ENCODE measurements at places on chromosomes 12 and 14. TPM values are rescaled to one million over a fixed set of nuclear protein-coding genes. Genes with fewer than 3 reads are reported as not detected.

The CABP1 gene
- 0.71 TPM for total RNA-seq

The MNAT1 gene
- total RNA-seq, result 65.0 TPM

The OR6C2 gene
- total RNA-seq, result not detected

The CCNK gene
- 18.7 TPM for total RNA-seq

- H3K27ac ChIP-seq, result no peak overlapping the region
- no peaks in the 10 kb centered on the region for H3K27me3 ChIP-seq
- no peak overlapping the region for H3K4me3 ChIP-seq
- no peaks in the 10 kb centered on the region for H3K4me1 ChIP-seq
- no peak for DNase-seq
These were observed 117.7 kb downstream of the ADCK1 start for GRCh38 chr14:77917491-77918201.

DNA sequence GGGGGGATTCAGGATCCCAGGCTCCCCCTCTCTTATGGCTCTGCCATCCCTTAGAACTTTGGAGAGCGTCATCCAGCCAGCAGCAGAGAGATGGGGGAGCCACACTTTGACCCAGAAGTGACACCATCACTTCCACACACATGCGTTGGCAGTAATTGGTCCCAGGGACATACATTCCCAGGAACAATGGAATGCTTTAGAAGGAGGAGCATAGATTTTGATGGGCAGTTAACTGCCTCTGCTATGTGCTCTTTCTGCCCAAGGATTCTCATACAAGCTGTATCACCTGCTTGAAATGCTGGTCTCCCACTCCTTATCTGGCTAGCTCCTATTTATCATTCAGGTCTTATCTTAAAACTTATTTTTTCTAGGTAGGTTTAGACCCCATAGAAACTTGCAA is 109.0 kb upstream of the RPH3A start:
- no peak overlapping the region for H3K4me3 ChIP-seq
- no peak for DNase-seq
- no peaks in the 10 kb centered on the region for H3K27me3 ChIP-seq
- no peaks in the 10 kb centered on the region for H3K4me1 ChIP-seq

DNA sequence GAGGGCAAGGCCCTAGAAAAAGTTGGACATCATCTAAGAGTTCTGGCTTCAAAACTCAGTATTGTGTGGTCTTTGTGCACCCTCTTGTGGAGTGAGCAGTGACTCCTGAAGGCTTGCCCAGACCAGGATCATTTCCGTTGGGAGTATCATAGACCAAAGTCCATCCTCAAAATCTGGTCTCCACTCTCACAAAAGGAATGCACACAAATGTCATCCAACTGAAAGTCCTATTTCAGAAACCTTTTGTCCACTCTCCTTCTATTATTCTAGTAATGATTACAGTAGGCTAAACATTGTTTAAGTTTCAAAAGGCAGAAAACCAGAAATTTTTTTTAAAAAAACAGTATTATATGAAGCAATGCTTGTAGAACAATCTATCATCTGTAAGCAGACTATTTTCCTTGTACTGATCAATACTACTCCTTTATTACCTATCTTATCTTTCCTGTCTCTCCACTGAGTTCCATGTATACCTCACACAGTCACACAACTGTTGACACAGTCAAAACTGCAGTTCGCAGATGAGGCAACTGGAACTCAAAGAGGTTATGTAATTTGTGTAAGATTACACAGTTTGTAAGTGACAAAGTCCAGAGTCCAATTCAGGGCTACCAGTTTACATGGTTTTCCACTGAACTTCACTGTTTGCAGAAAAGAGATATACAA is 41.4 kb downstream of the COX16 start:
- no peak overlapping the region for H3K4me3 ChIP-seq
- no peaks in the 10 kb centered on the region for H3K4me1 ChIP-seq
- H3K36me3 ChIP-seq, result no peaks in the 10 kb centered on the region
- no peak overlapping the region for H3K27ac ChIP-seq
- no peak for DNase-seq

- H3K4me1 ChIP-seq, result no peaks in the 10 kb centered on the region
- H3K36me3 ChIP-seq, result no peaks in the 10 kb centered on the region
- H3K27me3 ChIP-seq, result no peaks in the 10 kb centered on the region
- H3K27ac ChIP-seq, result peak within 1 kb of the TSS; percentile 97
- peak within 1 kb of the TSS; percentile 83 for H3K4me3 ChIP-seq
- DNase-seq, result peak; percentile 80
These were observed at the start of gene SOCS2 for GRCh38 chr12:93571925-93572711. TSS of gene SOCS2 (plus strand) at chr12:93572675. CDS start at chr12:93572898, 223 bp downstream.

GRCh38 chr12:58548801-58549200 is 371.5 kb downstream of the LRIG3 start:
- no peaks in the 10 kb centered on the region for H3K27me3 ChIP-seq
- no peaks in the 10 kb centered on the region for H3K36me3 ChIP-seq
- no peaks in the 10 kb centered on the region for H3K4me1 ChIP-seq
- H3K4me3 ChIP-seq, result no peak overlapping the region
- H3K27ac ChIP-seq, result no peak overlapping the region

GRCh38 chr14:80628547-80628946 is 313.0 kb downstream of the CEP128 start:
- no peaks in the 10 kb centered on the region for H3K36me3 ChIP-seq
- no peaks in the 10 kb centered on the region for H3K27me3 ChIP-seq
- no peak overlapping the region for H3K4me3 ChIP-seq
- no peak for DNase-seq

GRCh38 chr12:65993173-65993572 is 137.4 kb downstream of the LLPH start:
- no peak overlapping the region for H3K27ac ChIP-seq
- H3K27me3 ChIP-seq, result no peaks in the 10 kb centered on the region
- H3K36me3 ChIP-seq, result no peaks in the 10 kb centered on the region
- H3K4me3 ChIP-seq, result no peak overlapping the region
- H3K4me1 ChIP-seq, result no peaks in the 10 kb centered on the region

DNA sequence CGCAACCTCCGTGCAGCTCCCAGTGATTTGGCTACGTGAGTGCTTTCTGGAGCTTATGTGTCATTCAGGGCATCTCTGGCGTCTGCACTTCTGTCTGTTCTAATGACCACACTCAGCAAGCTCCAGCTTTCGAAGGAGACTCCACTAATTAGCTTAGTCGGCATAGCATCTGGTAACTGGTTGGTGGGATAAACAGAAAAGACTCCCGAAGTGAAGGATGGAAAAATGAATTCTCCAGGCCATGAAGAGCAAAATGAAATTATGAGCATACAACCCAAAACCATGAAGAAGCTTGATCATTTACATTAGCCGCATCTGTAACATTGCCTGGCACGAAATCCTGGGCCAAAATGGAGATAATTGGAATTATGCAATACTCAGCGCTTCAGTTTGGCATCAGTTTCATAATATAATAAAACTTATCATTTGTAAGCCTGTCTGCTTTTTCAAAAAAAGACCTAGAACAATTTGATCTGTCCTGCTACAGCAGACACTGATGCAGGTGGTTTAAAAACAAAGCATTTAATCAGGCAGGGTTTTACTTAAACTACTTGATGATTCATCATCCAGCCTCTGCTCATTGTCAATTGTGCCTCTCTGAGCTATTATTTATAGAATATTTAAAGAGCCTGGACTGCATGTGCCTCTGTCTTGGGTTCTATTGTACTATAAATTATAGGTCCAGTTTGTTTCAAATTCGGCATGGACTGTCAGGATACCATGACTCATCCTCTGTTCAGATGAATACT is 87.4 kb downstream of the SYT1 start:
- no peaks in the 10 kb centered on the region for H3K36me3 ChIP-seq
- peak overlapping the region; percentile 54 for H3K27ac ChIP-seq
- no peaks in the 10 kb centered on the region for H3K4me1 ChIP-seq
- no peaks in the 10 kb centered on the region for H3K27me3 ChIP-seq

DNA sequence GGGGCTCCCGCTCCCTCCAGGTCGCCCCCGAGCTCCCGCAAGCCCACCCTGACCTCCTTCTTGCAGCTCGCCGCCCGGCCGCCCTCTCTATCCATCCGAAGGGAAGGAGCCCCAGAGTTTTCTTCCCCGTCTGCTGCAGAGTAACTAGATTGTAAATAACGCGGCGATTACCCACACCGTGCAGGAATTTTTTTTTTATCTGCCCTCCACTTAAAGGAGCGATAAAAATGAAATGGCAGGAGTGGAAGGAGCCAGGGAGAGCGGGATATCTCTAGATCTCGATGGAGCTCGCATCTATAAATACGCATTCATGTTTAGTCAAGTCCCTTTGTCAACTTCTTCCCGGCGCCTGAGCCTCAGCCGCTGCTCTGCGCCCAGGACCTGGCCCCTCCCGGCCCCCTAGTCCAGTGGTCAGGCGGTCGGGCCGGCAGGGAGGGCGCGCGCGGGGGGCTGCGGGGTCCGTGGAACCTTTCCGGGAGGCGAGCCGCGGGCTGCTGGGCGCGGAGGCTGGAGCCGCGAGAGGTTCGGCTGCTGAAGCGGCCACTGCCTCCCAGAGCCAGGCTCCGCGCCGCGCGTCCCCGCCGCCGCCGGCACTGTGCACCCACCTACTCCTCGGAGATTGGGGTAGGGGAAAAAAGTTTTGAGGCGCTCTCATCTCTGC is 386.0 kb downstream of the BCAT1 start:
- no peak for DNase-seq
- peak overlapping the region; percentile 85 for H3K27ac ChIP-seq
- no peaks in the 10 kb centered on the region for H3K27me3 ChIP-seq
- H3K4me1 ChIP-seq, result peaks cover 21% of the 10 kb centered on the region
- no peaks in the 10 kb centered on the region for H3K36me3 ChIP-seq

- H3K4me3 ChIP-seq, result no peak overlapping the region
- no peak overlapping the region for H3K27ac ChIP-seq
- no peaks in the 10 kb centered on the region for H3K27me3 ChIP-seq
- DNase-seq, result no peak
- H3K36me3 ChIP-seq, result no peaks in the 10 kb centered on the region
These were observed 217.6 kb downstream of the TMTC2 start for GRCh38 chr12:82904219-82904790.

- H3K27me3 ChIP-seq, result peaks cover 5% of the 10 kb centered on the region
- H3K36me3 ChIP-seq, result no peaks in the 10 kb centered on the region
- no peak overlapping the region for H3K27ac ChIP-seq
- H3K4me3 ChIP-seq, result no peak overlapping the region
- no peak for DNase-seq
These were observed 130.9 kb downstream of the TBX5 start for GRCh38 chr12:114275086-114275485.

DNA sequence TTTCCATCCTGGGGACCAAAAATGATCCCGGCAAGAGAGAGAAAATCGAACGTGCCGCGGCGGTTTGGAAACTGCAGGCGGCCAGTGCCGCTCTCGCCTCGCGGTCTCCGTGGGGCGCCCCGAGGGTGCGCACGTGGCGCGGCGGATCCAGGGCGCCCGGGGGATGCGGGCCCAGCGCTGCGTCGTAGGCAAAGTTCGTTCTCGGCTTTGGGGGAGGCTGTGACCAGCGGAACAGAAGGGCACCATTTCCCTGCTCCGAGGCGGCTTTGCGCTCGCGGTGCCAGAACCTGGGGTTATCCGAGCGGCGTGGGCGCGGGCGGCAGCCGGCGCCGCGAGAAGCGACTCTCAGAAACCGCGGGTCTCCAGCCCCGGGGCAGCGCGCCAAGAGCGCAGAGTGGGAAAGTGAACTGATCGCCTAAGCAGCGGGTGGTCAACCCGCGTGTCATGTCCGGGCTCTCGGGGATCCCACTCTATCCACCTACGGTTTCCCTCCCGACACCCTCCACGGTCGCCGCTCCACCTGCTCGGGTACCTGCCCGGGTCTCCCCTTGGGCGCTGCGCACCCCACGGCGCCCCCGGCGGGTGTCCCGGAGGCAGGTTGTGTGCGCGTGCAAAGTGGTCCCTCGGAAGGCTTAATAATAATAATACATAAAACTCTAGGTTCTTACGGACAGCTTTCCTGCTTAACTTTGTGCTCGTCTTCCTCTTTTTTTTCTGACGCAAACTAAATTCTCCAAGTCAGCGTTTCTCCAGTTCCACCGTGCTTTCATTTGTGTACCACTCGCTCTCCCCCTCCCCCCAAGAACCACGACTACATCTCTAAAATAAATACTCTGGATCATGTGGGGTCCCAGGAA is 1.2 kb downstream of the ESRRB start:
- no peak for DNase-seq
- H3K27me3 ChIP-seq, result peaks cover 77% of the 10 kb centered on the region
- no peak overlapping the region for H3K27ac ChIP-seq
- H3K4me1 ChIP-seq, result no peaks in the 10 kb centered on the region
- H3K36me3 ChIP-seq, result no peaks in the 10 kb centered on the region

DNA sequence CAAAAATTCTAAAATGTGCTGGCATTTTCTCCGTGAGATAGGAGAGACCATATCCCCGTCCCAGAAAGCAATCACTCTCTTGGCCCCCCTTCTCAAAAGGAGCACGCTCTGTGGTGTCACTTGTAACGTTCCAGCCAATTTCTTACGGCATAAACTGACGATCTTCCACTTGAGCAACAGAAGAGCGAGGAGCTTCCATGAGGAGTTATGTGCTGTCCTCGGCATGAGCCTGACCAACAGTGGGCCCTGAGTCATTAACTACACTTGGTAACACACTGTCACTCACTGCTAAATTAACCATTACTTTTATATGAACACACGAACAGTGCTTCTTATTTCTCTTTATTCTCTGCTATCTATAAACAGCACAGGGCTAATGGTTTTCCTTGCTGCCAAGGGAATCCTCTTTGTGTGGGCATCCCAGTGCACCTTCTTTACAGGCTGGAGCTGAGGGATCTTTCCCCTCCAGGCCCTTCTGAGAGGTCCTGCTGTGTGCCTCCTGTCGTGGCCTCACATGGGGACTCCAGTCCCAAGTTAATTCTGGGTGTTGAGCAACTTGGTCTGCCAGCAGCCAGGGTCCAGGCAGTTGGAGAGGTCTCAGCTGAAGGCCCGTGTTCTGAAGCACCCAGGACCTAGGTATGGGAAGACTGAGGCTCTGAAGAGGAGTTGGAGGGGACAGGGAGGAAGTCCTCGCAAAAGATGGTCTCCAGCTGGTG is 9.4 kb downstream of the SLC6A13 start:
- H3K4me3 ChIP-seq, result no peak overlapping the region
- no peaks in the 10 kb centered on the region for H3K36me3 ChIP-seq
- H3K27ac ChIP-seq, result no peak overlapping the region
- H3K27me3 ChIP-seq, result peaks cover 26% of the 10 kb centered on the region

GRCh38 chr12:101750152-101750551 is 10.9 kb upstream of the SYCP3 start:
- no peak overlapping the region for H3K4me3 ChIP-seq
- no peak overlapping the region for H3K27ac ChIP-seq
- H3K27me3 ChIP-seq, result no peaks in the 10 kb centered on the region
- no peaks in the 10 kb centered on the region for H3K4me1 ChIP-seq

- no peaks in the 10 kb centered on the region for H3K36me3 ChIP-seq
- H3K27me3 ChIP-seq, result no peaks in the 10 kb centered on the region
- H3K27ac ChIP-seq, result no peak overlapping the region
- DNase-seq, result no peak
These were observed 2.2 kb upstream of the RPAP3 start for GRCh38 chr12:47707905-47708543.

DNA sequence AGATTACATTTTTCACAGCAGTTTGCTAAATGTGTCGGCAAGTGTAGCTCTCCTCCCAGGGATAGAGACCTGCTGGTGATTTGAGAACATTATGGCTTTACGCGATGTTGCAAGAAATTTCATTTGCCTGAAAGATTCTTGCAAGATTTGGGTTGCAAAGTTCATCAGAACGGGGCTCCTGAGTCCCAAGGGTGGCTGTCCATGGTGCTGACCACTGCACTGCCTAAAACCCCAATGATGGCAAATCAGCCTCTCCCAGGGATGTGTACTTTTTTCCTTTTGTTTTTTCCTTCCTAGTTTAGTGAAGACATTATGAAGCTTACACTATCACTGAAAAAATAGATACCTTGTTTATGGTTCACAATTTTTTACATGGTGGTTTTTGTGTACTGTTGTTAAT is 85.4 kb downstream of the WSCD2 start:
- no peak overlapping the region for H3K27ac ChIP-seq
- no peaks in the 10 kb centered on the region for H3K4me1 ChIP-seq
- no peak overlapping the region for H3K4me3 ChIP-seq
- DNase-seq, result no peak
- H3K36me3 ChIP-seq, result no peaks in the 10 kb centered on the region

GRCh38 chr12:115648463-115648862 is 629.0 kb downstream of the MED13L start:
- H3K4me3 ChIP-seq, result no peak overlapping the region
- no peaks in the 10 kb centered on the region for H3K27me3 ChIP-seq
- H3K36me3 ChIP-seq, result no peaks in the 10 kb centered on the region
